ENCODE measurements at places on chromosomes 1 and 21. TPM values are rescaled to one million over a fixed set of nuclear protein-coding genes. Genes with fewer than 3 reads are reported as not detected.

GRCh38 chr1:54255026-54255702, 55.2 kb downstream of the MRPL37 start:
- no peak for DNase-seq

The SMG5 gene
- total RNA-seq: 107 TPM

The NPPA gene
- total RNA-seq: not detected

- peak; percentile 31 for DNase-seq
These were observed 532 bp downstream of the RALGPS2 start for GRCh38 chr1:178725466-178726086.

The LCE1D gene
- not detected for total RNA-seq

The ALPL gene
- 4.0 TPM for total RNA-seq

The SLC45A3 gene
- total RNA-seq: 13.6 TPM

DNA sequence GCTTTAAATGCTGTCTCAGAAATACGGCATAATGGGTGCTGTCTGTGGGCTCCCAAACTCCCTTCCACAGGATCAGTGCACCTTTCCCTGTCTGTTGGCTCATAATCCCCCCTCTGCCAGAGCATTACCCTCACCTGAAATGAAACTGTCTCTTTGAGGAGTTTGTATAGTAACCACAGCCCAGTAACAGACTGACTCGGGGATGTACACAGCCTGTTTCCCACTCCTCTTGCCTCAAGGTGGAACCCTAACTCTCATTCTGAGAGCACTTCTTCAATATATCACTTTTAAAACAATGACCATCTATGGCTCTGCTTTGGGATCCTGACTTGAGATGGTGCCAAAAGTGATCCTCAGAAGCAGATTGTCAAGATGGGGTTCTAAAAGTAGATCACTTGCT, 332.5 kb downstream of the AMY1C start:
- DNase-seq: no peak

DNA sequence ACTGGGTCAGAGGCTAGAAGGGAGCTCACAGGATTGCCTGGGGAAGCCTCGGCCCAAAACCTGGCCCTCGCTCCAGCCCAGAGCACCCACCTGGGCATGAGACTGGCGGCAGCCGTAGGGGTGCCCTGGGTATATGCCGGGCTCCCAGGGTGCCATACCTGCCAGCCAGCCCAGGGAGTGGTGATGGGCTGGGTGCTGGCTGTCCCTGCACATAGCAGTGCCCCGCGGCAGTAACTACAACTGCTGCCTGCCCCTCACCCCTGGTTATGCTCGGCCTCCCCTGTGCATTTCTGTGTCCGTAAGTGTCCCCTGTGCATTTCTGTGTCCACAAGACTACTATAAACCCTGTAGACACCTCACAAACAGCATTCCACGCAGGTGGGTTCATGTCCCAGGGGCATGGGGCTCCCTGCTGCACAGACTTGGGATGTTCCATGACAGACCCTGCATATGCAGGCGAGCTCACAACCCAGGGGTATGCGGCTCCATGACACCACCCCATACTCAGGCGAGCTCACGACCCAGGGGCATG, 5.8 kb upstream of the SPATC1L start:
- no peak for DNase-seq

GRCh38 chr1:173445164-173445563, 32.0 kb upstream of the PRDX6 start:
- DNase-seq: no peak

GRCh38 chr1:79920960-79921669, 914.6 kb upstream of the ADGRL4 start:
- no peak for DNase-seq

DNA sequence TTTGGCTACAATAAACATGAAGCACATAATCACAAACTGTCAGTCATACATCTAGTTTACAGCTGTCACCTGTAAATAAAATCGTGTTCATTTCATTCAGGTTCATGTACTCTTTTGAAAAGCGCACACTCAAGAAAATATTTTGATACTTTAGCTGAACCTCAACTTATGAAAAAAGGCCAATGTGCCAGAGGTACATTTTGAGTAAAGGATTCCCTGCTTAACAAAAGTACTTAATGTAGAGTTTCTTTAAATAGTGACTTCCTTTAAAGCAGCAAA, 37.7 kb upstream of the SLC30A10 start:
- DNase-seq: no peak

All from mucosa of gallbladder (tissue), 1 donor.